ENCODE measurements at places on chromosomes 2 and 18. TPM values are rescaled to one million over a fixed set of nuclear protein-coding genes. Genes with fewer than 3 reads are reported as not detected.
A peak's percentile ranks its signal among the peaks of the same experiment; 100 is the strongest.

The SIX3 gene
- total RNA-seq = not detected

The GPD2 gene
- total RNA-seq = 51.5 TPM

The MFSD6 gene
- 134 TPM for total RNA-seq

The ATOH8 gene
- total RNA-seq = 79.5 TPM

The KIF5C gene
- 5.4 TPM for total RNA-seq

The C2orf81 gene
- 1.1 TPM for total RNA-seq

GRCh38 chr2:233468741-233469110, 97.9 kb downstream of the USP40 start:
- ATAC-seq = no peak

- ATAC-seq = no peak
These were observed 3.8 kb upstream of the ARHGAP25 start for GRCh38 chr2:68730828-68731227.

DNA sequence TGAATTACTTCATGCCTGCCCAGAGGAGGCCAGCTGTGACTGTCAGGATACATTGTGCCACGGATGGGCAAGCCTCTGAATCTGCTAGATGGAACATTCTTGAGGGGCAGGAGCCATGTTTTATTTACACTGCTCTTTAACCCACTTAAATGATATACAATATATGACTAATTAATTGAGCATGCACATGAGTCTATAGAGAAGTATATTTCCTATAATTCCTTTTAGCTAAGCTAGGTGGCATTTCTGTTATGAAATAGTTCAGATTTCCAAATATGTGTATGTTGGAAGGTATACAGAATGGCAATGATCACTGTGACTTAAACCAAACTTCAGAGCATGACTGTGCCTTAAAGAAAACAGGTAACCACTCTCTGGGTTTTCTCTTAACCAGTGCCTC, 131.7 kb downstream of the RAB3GAP1 start:
- no peak for ATAC-seq

GRCh38 chr2:229098801-229099200, 172.3 kb downstream of the PID1 start:
- no peak for ATAC-seq

DNA sequence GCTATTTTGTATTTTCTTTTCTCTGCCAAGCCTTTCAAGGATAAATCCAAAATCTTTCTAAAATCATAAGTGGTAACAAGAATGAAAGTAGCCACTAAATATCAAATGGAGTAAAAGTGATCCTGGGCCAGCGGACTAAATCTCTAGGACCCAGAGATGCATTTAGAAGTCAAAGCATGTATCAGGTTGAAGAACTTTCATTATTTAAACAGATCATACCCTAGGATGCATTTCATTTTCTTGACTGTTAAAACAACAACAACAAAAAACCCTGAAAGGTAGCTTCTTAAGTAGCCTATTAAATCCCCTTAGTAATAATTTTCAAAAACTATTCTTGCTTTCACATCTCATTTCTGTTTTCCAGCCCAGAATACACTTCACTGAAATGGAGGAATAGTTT, 4.8 kb upstream of the POU3F3 start:
- no peak for ATAC-seq

DNA sequence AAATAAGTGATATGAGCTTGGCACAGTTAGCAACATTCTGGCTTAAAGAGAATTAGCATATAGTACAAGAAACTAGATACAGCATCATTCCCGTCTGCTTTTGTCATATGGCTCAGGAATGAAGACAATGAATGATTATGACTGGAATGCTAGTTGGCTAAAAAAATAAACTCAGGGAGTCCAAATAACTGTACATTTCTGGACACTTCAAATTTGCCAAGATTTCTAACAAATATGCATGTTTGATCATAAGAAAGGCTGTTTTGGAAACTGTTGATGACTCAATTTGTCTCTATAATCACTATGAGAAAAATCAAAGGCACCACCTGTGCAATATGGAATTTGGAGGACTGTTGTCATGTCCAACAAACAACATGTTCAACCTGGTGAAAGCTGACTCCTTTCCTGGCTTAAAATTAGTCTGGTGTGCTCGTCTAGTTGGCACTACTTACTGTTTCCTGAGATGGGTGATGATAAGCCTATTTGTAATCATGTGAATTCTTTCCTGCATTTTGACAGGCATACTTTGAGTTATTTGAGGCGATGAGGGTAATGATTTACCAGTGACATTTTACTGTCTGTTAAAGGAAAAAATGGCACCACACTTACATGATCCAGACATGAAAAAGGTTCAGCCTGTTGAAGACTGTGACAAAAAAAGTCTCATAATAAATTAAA, 133.9 kb upstream of the CDH20 start:
- no peak for ATAC-seq

- ATAC-seq = peak; percentile 96
These were observed 111.6 kb downstream of the AGAP1 start for GRCh38 chr2:235605312-235606003.

- no peak for ATAC-seq
These were observed 1.9 kb downstream of the ANXA4 start for GRCh38 chr2:69743847-69744264.

Measured in gastroesophageal sphincter (tissue), 4 donors.